ENCODE measurements at places on chromosomes 13 and 19.
A peak's percentile ranks its signal among the peaks of the same experiment; 100 is the strongest.

- no peak for DNase-seq
These were observed 3.9 kb upstream of the FOXO1 start for GRCh38 chr13:40670307-40670706.

- DNase-seq = no peak
These were observed 24.6 kb downstream of the CAB39L start for GRCh38 chr13:49419276-49419675.

GRCh38 chr19:15532779-15533521 lies 24.6 kb downstream of the CYP4F22 start:
- DNase-seq = no peak

DNA sequence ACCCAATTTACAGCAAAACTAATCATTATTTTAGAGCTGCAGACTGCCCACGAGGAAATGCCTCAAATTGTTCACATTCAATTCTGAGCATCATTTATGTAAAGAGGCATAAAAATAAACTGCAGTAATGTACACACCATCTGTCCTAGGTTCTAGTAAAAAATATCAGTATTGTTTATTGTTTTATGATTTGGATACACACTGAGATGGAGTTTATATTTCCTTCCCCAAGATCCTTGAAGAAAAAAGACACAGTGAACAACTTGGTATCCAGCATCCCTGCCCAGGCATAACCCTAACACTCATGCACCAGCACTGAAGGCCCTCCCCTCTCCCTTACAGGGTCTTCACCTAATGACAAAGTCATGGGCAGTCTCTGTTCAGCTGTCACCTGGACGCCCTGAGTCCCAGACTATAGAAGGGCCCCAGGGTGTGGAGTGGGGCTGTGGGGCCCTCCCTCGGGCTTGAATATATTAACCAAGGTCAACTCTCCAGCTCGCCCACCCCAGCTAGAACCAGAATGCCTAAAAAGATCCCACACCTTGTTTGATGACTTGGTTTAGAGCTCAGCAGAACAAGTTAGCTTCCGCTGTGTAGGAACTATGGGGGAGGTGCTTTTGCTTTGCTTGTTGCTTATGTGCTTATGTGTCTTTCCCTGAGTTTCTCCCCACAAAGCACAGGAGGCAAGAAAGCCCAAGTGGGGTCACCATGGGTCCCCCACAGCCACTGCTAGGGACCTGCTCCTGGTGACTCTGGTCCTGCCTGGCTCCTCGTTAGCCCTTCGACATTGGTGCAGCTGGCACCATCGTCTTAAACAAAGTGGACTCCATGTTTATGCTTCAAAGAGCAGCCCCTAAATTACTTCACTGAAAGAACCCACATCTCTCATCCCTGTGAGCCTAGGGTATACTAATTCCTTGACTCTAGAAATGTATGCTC lies 111.1 kb downstream of the COL4A1 start:
- no peak for DNase-seq

- DNase-seq = no peak
These were observed 19.1 kb downstream of the KLF5 start for GRCh38 chr13:73077865-73078264.

DNA sequence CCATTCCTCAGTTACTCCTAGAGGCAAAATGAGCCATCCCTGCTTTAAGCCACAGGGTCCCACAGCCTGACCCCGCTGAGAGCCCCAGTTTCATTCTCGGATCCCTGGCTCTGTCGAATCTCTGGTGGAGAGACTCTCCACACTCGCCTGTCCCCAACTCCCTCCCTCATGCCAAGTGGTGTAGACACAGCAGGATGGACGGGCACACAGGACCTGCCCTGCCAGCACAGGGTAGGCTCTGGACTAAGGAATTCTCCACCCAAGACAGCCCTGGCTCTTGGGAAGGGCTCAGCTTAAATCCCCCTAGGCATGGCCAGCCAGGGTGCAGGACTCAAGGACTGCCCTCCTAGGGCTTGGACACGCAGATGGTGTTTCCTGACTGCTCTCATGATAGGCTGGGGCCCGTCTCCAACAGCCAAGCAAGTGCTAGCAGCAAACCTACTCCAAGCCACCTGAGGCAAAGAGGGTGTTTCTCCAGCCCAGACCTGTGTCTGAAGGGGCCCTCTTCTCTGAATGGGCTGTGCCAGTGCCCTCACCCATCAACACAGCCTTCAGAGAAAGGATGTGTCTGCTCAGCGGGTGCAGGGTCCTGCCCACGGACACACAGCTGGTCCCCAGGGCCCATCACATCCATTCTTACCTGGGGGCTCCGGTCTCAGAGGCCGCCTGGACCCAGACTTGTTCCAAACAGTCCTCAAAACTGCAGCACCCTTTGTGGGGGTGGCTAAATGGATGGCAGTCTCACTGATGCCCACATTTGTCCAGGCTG lies 65.3 kb downstream of the PEPD start:
- no peak for DNase-seq

GRCh38 chr19:55400281-55401087 lies 7.1 kb downstream of the UBE2S start:
- DNase-seq = no peak

DNA sequence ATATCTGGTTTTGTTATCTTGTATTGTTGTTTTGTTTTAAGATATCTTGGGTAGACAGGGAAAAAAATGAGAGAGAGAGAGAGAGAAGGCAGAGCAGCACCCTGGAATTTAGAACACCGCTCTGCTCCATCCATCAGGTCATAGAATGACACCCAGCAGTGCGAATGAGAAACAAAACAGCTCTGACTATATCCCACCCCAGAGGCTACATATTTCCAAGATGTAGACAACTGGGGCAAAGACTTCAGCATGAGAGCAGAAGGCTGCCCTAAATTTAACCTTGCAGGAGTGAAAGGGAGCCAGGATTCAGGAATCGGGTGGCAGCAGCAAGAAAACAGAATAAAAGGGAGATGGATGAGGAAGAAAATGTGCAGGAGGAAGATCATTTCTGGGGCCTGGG lies 46.5 kb downstream of the TNFSF13B start:
- no peak for DNase-seq

- DNase-seq = no peak
These were observed 27.8 kb upstream of the F2RL3 start for GRCh38 chr19:16861011-16861410.

- no peak for DNase-seq
These were observed 6.9 kb downstream of the NOSIP start for GRCh38 chr19:49573425-49573824.

- no peak for DNase-seq
These were observed 86.5 kb downstream of the TSHZ3 start for GRCh38 chr19:31262725-31263191.

DNA sequence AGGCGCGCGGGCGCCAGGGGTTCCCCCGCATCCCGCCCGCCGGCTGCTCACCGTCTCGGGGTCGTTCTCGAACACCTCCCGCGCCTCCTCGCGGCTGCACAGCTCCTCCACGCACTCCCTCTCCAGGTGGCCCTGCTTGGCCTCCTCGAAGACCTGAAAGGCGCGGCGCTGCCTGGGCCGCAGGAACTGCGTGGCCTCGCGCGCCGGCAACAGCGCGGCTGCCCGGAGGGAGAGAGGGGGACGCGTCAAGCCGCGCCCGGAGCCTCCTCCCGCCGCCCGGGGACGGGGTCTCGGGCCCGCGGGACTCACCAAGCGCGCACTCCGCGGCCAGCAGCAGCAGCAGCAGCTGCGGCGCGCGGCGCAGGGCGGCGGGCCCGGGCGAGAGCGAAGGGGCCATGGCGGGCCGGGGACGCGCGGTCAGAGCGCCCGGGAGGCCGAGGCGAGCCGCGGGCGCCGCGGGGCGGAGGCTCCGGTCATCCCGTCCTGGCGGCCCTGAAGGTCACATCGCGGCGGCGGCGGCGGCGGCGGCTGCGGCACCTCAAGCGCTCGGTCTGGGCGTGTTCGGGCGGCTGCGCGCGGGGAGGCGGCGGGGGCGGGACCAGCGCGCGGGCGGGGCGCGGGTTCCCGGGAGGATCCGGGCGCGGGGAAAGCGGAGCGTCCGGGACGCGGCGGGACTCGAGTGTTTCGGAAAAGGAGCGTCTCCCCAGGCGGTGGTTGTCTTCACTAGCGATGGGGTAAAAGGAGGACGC lies at the start of gene GAS6:
Gene GAS6 (minus strand): TSS at position 553 of the 749 bp plus-strand sequence. CDS start 156 bp downstream, at position 397.
- DNase-seq = peak; percentile 84

GRCh38 chr13:76499891-76500290 lies 386.3 kb downstream of the KCTD12 start:
- DNase-seq = no peak

DNA sequence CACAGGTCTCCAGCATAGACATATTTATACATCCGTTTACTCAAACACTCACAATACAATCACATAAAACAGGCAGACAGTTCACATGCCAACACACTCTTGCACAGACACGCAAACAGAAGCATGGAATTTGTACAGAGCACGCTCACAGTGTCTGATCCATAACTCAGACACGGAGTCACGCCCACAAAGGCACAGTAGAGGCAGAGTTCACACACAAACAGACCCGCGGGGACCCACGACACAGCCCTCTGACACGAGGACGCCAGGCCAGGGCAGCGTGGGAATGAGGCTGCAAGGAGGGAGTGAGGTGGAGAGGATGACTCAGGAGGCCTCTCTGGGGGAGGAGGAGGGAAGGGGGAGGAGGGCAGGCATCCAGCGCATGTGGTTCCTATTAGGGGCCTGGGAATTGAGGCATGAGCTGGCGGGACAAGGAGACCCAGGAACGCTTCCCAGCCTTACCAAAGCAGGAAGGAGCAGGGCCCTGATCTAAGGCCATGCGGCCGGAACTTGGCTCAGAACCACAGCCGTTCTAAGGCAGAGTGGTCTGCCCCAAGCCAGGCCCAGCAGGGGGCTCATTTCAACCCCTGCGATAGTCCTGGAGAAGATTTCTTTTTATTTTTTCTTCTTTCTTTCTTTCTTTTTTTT lies 9.1 kb upstream of the OLFM2 start:
- peak; percentile 94 for DNase-seq

GRCh38 chr19:11174336-11174735 lies 18.8 kb upstream of the SPC24 start:
- DNase-seq = no peak
